Cerebellum (tissue), 4 donors: ENCODE measurements at places on chromosomes 1 and 21.
A peak's percentile ranks its signal among the peaks of the same experiment; 100 is the strongest.

- no peak for DNase-seq
Observed at GRCh38 chr1:209626346-209627026, 25.7 kb downstream of the LAMB3 start.

DNA sequence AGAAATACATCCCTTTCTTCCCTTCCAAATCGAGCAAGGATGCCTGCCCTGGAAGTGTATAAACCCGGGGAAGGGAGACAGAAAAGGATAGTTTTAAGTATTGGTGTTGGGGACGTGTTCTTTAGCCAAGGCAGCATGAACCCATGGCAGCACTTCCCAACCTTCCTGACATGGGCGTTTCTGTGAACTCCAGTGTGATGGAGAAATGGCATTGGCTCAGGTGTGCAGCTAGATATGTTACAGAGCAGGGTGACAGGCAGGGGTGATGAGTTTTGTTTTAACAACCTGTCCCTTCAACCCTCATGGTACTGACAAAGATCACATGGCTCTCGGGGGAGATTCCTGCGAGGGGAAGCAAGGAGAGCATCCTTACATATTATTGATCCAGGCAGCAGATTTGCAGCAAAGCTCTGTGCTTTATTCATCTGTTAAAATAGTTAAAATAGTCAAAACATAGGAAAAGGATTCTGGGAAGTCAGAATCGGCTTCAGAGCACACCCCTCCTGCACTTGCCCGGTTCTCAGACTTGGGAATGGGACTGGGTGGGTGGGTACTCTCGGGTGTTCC lies 4.0 kb downstream of the MX1 start:
- DNase-seq: no peak

DNA sequence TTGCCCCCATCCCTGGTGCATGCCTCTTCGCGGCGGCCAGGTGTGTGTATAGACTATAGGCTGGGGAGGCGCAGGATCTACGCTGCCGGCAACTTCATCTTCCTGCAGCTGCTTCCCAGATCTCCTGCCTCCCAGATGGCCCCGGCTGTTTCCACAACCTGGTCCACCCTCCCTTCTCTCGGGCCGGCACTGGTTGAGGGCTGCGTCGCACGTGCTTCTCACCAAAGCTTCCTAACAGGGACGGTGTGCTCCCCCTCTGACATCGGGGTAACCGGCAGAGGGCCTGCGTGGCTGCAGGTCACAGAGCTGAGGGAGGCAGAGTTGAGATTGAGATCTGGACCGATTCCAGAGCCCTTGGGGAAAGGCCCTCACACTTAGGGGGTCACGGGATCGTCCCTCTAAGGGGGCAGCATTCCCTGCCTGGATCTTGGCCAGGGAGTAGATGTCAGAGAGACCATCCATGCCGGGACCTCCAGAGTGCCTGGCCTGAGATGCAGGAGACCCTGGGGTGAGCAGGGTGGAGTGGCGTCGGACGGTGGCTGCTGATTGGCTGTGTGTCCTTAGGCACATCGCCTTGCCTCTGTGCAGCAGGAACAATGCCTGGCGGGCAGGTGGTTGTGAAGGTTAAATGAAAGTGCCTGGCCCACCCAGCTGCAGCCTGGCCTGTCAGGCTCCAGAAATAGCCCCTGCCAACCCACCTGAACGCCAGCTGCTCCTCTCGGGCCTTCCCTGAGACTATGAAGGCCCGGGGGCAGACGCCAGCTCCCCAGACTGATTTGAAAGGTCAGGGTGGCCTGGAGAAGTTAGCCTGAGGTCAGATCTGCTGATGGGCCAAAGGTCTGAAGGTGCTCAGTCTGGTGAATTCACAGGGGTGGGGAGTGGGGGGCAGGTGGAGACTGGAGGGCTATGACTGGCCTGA lies 6.1 kb upstream of the MASP2 start:
- DNase-seq: no peak

GRCh38 chr1:58815069-58815685 lies 31.3 kb upstream of the JUN start:
- DNase-seq: peak; percentile 45
